ENCODE measurements at places on chromosomes 2 and 18. TPM values are rescaled to one million over a fixed set of nuclear protein-coding genes. Genes with fewer than 3 reads are reported as not detected.

SMYD1 gene
- 0.09 TPM for polyA plus RNA-seq

PRADC1 gene
- polyA plus RNA-seq, result 46.7 TPM

HOXD10 gene
- 10.9 TPM for polyA plus RNA-seq

CTAGE1 gene
- polyA plus RNA-seq, result 0.06 TPM

CD8B2 gene
- not detected for polyA plus RNA-seq

CAPN14 gene
- not detected for polyA plus RNA-seq

IL1F10 gene
- polyA plus RNA-seq, result not detected

TMEM247 gene
- not detected for polyA plus RNA-seq

SNED1 gene
- polyA plus RNA-seq, result 7.7 TPM

STARD6 gene
- not detected for polyA plus RNA-seq

XPO1 gene
- 48.4 TPM for polyA plus RNA-seq

NPPC gene
- 0.29 TPM for polyA plus RNA-seq

TCF7L1 gene
- polyA plus RNA-seq, result 1.8 TPM

RNU2-63P gene
- polyA plus RNA-seq, result not detected

COL5A2 gene
- polyA plus RNA-seq, result 248 TPM

FBXO48 gene
- polyA plus RNA-seq, result 0.67 TPM

REG1B gene
- polyA plus RNA-seq, result not detected

CGREF1 gene
- polyA plus RNA-seq, result 17.8 TPM

GATA6 gene
- polyA plus RNA-seq, result 6.6 TPM

CFAP221 gene
- polyA plus RNA-seq, result 0.27 TPM

HOXD4 gene
- polyA plus RNA-seq, result 0.54 TPM

TCF23 gene
- polyA plus RNA-seq, result not detected

CLEC4F gene
- polyA plus RNA-seq, result not detected

MAB21L4 gene
- polyA plus RNA-seq, result not detected

RPE gene
- polyA plus RNA-seq, result 51.4 TPM

IL1RL2 gene
- polyA plus RNA-seq, result 2.0 TPM

MGAT4A gene
- polyA plus RNA-seq, result not detected

DCC gene
- not detected for polyA plus RNA-seq

ANKRD30BL gene
- polyA plus RNA-seq, result not detected

RAB27B gene
- 0.18 TPM for polyA plus RNA-seq

UGT1A10 gene
- not detected for polyA plus RNA-seq

GPR45 gene
- not detected for polyA plus RNA-seq

GPATCH11 gene
- polyA plus RNA-seq, result 4.4 TPM

CDKL4 gene
- polyA plus RNA-seq, result not detected

RETSAT gene
- polyA plus RNA-seq, result 20.4 TPM

CCNT2 gene
- polyA plus RNA-seq, result 16.6 TPM

CFAP65 gene
- polyA plus RNA-seq, result not detected

SCN1A gene
- polyA plus RNA-seq, result 0.08 TPM

SERPINB4 gene
- polyA plus RNA-seq, result not detected

TTR gene
- not detected for polyA plus RNA-seq

FZD7 gene
- 19.4 TPM for polyA plus RNA-seq

TAF4B gene
- 1.5 TPM for polyA plus RNA-seq

RGPD4 gene
- polyA plus RNA-seq, result 0.04 TPM

CACNB4 gene
- 0.05 TPM for polyA plus RNA-seq

TNFAIP6 gene
- polyA plus RNA-seq, result 10.2 TPM

CHN1 gene
- 130 TPM for polyA plus RNA-seq

HAAO gene
- polyA plus RNA-seq, result 0.36 TPM

PROKR1 gene
- not detected for polyA plus RNA-seq

KLF11 gene
- 4.9 TPM for polyA plus RNA-seq
